ENCODE measurements at places on chromosomes 1 and 21.

GRCh38 chr1:55426156-55426555, 211.0 kb upstream of the USP24 start:
- DNase-seq: no peak

GRCh38 chr1:115492019-115492595, 149.7 kb upstream of the VANGL1 start:
- no peak for DNase-seq

GRCh38 chr1:23215751-23216449, 1.4 kb downstream of the HTR1D start:
- no peak for DNase-seq

- DNase-seq: no peak
These were observed 108.1 kb downstream of the GDAP2 start for GRCh38 chr1:117821382-117821755.

DNA sequence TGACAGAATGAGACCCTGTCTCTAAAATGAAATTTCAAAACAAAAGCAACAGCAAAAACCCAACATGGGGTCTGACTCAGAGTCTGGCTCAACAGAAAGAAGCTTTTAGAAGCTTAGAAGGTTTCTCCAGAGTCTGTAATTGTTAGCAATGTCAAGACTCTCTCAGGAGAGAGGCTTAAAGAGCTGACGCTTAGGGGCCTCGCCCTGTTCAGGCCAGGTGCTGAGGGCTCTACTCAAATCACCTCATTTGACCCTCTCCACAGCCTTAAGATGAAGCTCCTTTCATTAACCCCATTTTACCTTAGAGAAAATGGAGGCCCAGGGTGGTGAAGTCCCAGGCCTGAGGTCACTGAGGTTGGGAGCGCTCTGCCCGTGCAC, 5.3 kb upstream of the KIF17 start:
- no peak for DNase-seq

DNA sequence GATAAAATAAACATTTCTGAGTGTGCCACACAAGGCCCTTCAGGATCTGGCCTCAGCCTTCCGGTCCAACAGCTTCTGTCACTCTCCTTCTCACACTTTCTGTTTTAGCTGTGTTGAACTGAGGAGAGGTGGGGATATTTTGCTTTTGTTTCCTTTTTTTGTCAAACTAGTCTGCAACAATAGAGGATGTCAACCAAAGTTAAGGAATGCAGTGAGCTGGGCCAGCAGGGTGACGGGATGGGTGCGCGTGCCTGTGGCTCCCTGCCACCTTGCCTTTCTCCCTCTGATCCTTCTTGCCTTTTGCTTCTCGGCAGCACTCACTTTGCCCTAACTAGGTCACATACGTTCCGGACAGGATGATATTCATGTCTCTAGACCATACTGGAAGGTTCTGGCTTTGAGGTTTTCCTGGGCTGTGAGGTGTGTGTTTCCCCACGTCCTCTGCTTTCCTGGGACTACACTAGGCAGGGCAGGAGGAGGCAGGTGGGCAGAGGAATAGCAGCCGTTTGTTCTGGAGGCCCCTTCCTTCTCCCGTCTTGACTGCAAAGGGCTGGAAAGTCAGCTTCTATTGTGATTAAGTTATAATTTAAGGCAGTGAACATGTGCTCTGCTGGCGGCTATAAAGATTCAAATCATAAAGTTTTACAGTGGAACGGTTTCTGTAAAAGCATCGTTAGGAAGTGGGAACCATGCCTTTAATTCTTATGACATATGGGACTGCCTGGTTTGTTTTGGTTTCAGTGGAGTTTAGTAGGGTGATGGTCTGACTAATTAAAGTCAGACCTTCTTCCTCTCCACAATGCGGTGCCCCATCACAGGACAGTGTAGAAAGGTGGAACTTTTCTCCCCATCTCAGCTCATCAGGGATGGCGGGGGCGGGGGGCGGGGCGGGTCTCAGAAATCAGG, 67.8 kb downstream of the RNF220 start:
- DNase-seq: no peak

GRCh38 chr1:30413606-30414005, 309.8 kb downstream of the MATN1 start:
- DNase-seq: no peak

Data from stimulated activated CD8-positive, alpha-beta memory T cell treated with anti-CD3 and anti-CD28 coated beads, Interleukin-4, amount 100 ng/mL, for 1 hour (primary cell).